Hepatocyte (in vitro differentiated cells): ENCODE measurements at places on chromosomes 1 and 21. TPM values are rescaled to one million over a fixed set of nuclear protein-coding genes. Genes with fewer than 3 reads are reported as not detected.

GIPC2 gene
- total RNA-seq = 24.0 TPM in 2 replicates

SHISAL2A gene
- total RNA-seq = 0.47 and 1.5 TPM in 2 replicates

AQP10 gene
- total RNA-seq = 0.96 and 2.0 TPM in 2 replicates

TEDDM1 gene
- not detected in 2 replicates for total RNA-seq

TAS1R1 gene
- not detected in 2 replicates for total RNA-seq

CORT gene
- 0.13 TPM in 1 of 2 replicates, not detected in the other for total RNA-seq

CCDC185 gene
- not detected in 2 replicates for total RNA-seq
